ENCODE measurements at places on chromosomes 11 and 22. TPM values are rescaled to one million over a fixed set of nuclear protein-coding genes. Genes with fewer than 3 reads are reported as not detected.
A peak's percentile ranks its signal among the peaks of the same experiment; 100 is the strongest.

Gene TRPC6
- total RNA-seq, result 1.5 TPM

Gene SCGB1C1
- total RNA-seq, result not detected

Gene LYVE1
- total RNA-seq, result not detected

Gene SREBF2
- total RNA-seq, result 100 TPM

GRCh38 chr11:10026514-10026913 lies 267.5 kb downstream of the SBF2 start:
- no peak for DNase-seq

DNA sequence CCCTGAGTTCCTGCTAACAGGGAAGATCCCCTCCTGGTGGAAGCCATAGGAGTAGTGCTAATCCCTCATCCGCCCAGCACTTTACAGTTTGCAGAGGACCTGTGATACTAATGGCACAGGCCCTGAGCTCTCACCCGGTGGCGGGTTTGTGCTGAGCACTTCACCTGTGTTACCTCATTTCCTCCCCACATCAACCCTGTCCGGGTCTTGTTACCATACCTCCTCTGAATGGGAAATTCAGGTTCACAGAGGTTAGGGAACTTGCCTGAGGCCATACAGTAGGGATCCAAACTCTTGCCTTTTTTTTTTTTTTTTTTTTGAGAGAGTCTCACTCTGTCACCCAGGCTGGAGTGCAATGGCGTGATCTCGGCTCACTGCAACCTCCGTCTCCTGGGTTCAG lies 25.2 kb downstream of the CAPN1 start:
- DNase-seq, result no peak

DNA sequence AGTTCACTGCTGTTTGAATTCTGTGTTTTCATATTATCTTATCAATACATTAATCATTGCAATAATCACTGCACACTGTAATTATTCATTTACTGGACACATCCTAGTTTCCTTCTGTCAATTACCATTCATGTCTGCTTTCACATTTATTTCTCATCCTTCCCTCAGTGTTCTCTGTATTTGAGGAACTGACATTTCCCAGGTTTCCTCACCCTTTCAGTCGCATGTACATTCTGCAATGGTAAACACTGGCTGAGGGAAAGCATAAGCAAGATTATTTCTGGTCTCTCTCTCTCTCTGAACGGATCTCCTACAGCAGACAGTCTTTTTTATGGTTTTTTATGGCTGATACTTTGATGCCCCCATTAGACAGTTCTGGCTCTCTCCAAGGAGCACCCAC lies 4.2 kb upstream of the HBD start:
- DNase-seq, result no peak

DNA sequence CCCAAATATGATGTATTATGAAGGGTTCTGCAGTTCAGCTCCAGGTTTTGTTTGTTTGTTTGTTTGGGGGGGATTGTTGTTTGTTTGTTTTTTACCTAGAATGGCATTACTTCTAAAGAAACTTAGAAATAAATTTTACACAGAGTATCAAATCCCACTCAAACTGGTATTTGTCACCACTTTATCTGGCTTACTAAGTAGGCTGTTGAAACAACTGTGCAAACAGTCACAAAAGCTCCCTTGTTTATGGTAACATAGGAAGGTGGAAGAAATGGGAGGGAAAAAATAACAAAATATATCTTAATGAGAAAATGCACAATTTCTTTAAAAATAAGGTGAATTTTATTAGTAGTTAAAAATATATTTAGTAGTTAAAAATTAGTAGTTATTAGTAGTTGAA lies 108.3 kb upstream of the ANO5 start:
- DNase-seq, result no peak

DNA sequence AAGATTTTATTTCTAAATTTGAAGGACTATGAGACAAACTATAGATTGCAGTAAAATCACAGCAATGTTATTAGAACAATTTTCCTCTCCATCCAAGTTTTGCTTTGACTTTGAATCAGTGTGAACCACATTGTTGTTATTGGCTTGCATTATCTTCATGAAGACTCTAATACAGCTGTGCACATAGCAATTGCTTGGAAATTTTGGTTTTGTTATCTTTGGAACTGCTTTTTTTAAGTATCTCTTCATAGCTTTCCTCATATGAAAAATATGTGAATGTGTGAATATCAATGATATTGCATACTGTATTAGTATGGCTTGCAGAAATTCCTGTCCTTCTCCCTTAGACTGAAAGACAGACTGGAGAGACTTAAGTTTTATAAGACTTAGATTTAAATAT lies 666.6 kb downstream of the LUZP2 start:
- no peak for DNase-seq

GRCh38 chr11:127182586-127183203 lies 182.1 kb upstream of the KIRREL3 start:
- DNase-seq, result no peak

GRCh38 chr11:12235947-12236743 lies 125.8 kb downstream of the MICAL2 start:
- peak; percentile 47 for DNase-seq

All from mammary epithelial cell (primary cell).